Activated naive CD8-positive, alpha-beta T cell treated with anti-CD3 and anti-CD28 coated beads, Interleukin-2, amount 10 ng/mL, durations not matched to agents 7 days and 5 days (primary cell): ENCODE measurements at places on chromosomes 13 and 19.

DNA sequence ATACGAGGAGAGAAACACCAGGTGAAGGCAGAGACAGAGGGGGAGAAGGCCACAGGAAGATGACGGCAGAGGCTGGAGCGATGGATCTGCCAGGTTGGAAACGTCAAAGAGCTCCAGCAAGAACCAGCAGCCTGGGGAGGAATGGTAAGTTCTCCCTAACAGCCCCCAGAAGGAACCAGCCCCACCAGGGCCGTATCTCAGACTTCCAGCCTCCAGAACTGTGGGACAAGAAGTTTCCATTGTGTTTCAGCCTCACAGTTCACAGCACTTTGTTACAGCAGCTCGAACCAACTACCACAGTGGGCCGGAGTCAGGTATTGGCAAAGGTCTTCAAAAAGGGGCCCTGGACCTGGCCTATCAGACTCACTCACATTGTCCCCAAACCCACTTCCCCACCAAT lies 89.2 kb upstream of the GPR183 start:
- no peak for DNase-seq

GRCh38 chr13:110697842-110698241 lies 8.1 kb downstream of the CARS2 start:
- no peak for DNase-seq

- no peak for DNase-seq
Measured at GRCh38 chr13:21748166-21748565, 77.3 kb downstream of the FGF9 start.

GRCh38 chr13:113949546-113949945 lies 24.3 kb downstream of the C13orf46 start:
- no peak for DNase-seq
